ENCODE measurements at places on chromosomes 4 and X. TPM values are rescaled to one million over a fixed set of nuclear protein-coding genes. Genes with fewer than 3 reads are reported as not detected.

DNA sequence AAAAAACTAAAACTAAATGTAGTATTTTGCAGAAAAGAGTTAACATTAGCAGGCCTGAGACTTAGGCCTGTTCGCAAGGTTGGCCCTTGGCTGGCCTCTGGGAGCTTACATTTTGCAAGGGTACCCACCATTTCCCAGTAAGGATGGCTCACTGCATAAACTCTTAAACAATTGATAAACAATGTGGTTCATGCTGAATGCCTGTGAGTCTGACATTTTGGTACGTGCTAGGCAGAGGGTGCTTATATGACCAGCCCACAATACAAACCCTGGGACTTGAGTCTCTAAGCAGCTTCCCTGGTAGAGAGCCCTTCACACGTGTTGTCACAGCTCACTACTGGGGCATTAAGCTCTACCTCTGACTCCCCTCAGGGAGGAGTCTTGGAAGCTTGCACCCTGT lies 7.4 kb downstream of the PRPS2 start:
- DNase-seq = no peak

- DNase-seq = no peak
These were observed 123.1 kb upstream of the SLC34A2 start for GRCh38 chr4:25532591-25532990.

GRCh38 chrX:154484255-154485149 lies 1.9 kb downstream of the UBL4A start:
- peak; percentile 35 for DNase-seq

The SNCA gene
- total RNA-seq = 6.9 TPM

- no peak for DNase-seq
These were observed 27.8 kb downstream of the PAPSS1 start for GRCh38 chr4:107692202-107692601.

The PNMA5 gene
- total RNA-seq = not detected

The HTN3 gene
- total RNA-seq = not detected

Measured in right cardiac atrium (tissue), 5 donors.